ENCODE measurements at places on chromosomes 5 and 9. TPM values are rescaled to one million over a fixed set of nuclear protein-coding genes. Genes with fewer than 3 reads are reported as not detected.

The SMC5 gene
- 28.0 TPM for total RNA-seq

- DNase-seq, result no peak
These were observed 116.4 kb downstream of the RXRA start for GRCh38 chr9:134442486-134443173.

The PRR16 gene
- total RNA-seq, result 3.2 TPM

The UNC5A gene
- not detected for total RNA-seq

- DNase-seq, result no peak
These were observed 224.1 kb downstream of the MEF2C start for GRCh38 chr5:88658886-88659285.

The TNFSF15 gene
- 2.1 TPM for total RNA-seq

DNA sequence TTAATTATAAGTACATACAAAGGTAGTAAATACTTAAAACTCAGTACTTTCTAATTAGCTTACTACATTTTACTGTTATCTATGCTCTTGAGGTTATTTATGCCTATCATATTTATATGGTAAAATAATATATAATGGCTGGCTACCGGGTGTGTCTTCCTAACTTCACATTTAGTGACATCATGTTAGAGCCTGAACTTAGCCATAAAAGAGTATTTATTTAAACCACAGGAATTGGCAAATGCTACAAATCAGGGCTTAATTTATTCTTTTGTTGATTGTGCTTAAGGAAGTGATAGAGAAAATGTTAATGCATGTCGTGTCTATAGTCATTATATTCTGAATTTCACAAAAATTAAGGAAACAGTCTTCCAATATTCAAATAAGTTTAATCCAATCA is 73.1 kb downstream of the NDUFAF2 start:
- no peak for DNase-seq

DNA sequence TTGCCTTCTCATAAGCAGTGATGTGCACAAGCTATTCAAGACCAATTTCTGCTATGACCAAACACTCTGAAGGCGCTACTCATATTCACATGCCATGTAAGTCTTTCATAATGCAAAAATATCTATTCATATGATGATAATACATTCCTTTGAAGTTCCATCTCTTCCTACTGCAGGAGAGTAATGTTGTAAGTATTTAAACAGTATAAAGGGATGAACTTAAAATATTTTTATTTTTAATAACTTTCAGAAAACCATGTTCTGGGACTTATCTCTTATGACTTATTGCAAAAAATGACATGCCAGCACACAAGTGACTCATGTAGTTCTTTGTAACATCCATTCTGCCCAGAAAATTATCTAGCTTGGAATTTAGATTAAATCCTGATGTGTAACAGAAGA is 376.4 kb downstream of the KCTD16 start:
- DNase-seq, result no peak

The PIGO gene
- 33.3 TPM for total RNA-seq

The BTNL8 gene
- not detected for total RNA-seq

DNA sequence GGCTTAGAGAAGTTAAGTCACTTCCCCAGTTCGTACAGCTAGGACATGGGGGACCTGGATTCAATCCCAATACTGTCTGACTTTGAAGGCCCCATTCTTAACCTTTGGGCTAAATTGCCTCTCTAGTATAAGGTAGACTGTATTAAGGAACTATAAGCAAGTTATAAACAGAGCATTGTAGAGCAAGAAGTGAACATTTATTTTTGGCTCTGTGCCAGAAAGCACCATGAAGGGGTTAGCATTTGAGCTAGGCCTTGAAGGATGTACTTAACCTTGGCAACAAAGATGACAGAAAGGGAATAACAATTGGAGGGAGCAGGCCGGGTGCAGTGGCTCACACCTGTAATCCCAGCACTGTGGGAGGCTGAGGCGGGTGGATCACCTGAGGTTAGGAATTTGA is 32.8 kb downstream of the GALNT10 start:
- DNase-seq, result no peak

DNA sequence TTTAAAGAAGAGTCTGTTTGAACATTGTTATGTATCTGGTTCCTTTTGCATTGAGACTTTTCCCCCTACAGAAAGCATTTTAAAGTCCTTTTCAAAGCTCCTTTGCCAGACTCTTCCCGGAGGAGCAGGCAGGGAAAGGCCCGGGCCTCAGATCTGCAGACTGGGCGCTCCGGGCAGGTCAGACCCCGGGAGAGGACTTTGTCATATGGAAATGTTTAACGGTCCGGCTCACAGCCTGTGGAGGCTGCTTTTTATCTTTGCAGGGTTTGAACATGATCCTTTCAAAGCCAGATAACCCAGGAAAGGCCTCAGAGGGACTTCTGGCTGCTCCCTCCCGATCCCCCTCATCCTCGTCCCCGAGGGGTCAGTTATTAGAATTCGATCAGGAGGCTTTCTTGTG is 82.1 kb upstream of the IRX2 start:
- no peak for DNase-seq

DNA sequence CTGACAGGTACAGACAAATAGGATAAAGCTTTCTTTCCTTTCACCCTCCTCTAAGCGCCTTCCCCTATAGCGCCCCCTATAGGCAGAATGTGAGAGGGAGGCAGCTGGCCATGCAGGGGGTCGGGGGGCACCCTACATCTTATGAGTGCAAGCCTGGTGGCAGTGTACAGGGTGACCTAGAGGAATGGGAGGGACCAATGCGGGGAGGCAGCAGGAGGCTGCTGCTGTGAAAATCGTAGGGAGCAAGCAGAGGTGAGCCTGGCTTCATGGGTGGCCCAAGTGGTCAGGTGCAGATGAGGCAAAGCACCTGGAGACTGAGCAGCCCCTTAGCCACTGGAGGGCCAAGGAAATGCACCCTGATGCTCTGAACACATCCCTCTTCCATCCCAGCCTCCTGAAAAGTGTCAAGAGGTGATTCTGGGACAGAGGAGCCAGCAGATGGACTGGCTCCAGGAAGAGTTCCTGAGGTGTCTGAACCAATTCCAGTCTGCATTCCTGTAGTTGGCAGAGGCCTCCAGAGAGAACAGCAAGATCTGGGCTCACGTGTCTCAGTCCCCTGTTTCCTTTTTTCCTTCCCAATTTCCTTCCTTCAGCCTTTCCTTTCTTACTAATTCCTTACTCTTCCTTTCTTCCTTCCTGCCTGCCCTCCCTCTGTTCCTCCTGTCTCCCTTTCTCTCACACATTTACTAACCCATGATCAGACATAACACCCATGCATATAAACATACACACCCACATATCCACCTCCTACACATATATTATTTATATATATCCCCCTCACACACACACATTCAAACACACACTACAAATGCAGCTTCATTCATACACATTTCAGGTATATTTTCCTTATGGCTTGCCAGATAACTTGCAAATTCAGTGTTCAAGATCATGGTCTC is 32.8 kb upstream of the GALNT10 start:
- DNase-seq, result no peak

GRCh38 chr9:89447416-89447815 is 50.5 kb downstream of the SEMA4D start:
- DNase-seq, result no peak

The SNCAIP gene
- under 0.01 TPM for total RNA-seq
